ENCODE measurements at places on chromosomes 5 and 9.

DNA sequence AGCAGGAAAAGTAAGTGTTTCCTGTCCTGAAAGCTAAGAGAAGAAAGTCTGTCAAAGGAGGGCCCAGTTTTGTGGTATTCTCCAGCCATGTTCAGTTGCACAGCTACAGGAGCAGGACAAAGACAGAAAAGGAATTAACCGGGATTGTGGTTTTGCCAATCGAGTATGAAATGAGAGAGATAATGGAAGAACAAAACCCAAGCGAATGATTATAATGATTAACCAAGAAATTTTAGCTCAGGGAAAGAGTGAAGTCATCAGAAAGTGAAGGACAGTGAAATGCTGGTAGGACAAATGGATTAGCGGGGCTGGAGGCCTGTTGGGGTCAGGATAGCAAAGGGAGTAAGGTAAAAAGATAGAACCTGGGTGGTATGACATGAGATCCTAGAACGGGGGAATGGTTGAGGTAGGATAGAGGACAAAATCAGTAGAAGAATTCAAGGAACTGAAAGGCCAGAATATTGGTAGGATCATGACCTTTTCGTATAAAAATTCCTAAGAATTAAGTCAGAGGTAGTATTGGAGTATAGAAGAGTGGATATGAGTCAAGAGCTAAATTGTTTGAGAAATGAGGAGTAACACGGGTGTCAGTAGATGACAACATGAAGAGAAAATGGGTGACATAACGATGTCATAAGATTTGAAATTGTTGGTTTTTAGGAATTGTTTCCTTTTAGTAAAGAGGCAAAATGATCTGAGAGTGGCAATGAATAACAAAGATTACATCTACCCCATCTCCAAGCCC lies 52.8 kb downstream of the DIAPH1 start:
- no peak for DNase-seq

- no peak for DNase-seq
These were observed 157.7 kb downstream of the SLF1 start for GRCh38 chr5:94776167-94776566.

GRCh38 chr9:123631862-123632261 lies 275.9 kb downstream of the CRB2 start:
- no peak for DNase-seq

- DNase-seq: no peak
These were observed 12.3 kb downstream of the ZCCHC9 start for GRCh38 chr5:81313686-81314085.

DNA sequence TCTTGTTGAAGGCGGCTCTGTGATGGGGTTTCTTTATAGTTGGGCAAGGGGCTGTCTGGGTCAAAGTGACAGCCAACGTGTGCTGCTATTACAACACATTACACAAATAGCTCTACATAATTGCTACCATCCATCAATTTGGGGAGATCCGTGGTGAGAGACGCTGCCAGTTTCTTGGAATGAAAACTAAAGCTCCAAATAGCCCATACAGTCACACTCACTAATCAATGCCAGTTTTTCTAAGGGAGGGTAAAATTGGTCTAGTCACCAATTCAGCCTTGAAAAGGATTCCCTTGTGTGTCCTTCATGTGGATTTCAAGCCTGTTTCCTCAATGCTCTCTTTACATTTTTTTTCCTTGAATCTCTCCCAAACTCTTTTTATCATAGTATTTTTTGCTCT lies 343.3 kb upstream of the KLF4 start:
- no peak for DNase-seq

- DNase-seq: no peak
These were observed 220.1 kb downstream of the SREK1 start for GRCh38 chr5:66364186-66364585.

GRCh38 chr9:112615584-112616266 lies 102.2 kb downstream of the INIP start:
- DNase-seq: no peak

DNA sequence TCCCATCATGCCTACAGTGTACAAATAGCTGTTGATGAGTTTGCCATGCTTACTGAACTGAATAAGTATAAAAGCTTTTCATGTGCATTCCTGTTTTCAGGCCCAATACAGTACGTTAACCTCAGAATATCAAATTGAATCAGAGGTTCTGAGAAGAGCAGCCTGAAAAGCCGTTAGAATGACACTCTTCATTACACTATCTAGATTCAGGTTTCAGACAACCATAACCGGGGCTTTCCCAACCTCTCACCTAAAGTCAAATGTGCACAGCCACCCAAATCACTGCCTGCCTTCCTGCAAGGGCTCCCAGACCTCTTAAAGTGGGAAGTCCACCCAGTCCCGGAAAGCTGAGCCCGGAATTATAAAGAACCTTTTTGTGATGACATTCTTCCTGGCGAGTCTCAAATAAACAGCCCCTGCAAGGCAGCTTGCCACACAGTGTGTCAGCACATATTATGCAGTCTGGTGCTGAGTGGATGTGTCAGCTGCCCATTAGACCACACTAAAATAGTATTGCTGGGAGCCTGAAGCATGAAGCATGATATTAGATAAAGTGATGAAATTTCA lies 245.8 kb downstream of the TLE4 start:
- peak; percentile 29 for DNase-seq

- DNase-seq: no peak
These were observed at the start of gene PCDHGA5 for GRCh38 chr5:141363952-141364660. Gene PCDHGA5 (plus strand): TSS chr5:141364162. CDS start chr5:141364331, 169 bp downstream.

DNA sequence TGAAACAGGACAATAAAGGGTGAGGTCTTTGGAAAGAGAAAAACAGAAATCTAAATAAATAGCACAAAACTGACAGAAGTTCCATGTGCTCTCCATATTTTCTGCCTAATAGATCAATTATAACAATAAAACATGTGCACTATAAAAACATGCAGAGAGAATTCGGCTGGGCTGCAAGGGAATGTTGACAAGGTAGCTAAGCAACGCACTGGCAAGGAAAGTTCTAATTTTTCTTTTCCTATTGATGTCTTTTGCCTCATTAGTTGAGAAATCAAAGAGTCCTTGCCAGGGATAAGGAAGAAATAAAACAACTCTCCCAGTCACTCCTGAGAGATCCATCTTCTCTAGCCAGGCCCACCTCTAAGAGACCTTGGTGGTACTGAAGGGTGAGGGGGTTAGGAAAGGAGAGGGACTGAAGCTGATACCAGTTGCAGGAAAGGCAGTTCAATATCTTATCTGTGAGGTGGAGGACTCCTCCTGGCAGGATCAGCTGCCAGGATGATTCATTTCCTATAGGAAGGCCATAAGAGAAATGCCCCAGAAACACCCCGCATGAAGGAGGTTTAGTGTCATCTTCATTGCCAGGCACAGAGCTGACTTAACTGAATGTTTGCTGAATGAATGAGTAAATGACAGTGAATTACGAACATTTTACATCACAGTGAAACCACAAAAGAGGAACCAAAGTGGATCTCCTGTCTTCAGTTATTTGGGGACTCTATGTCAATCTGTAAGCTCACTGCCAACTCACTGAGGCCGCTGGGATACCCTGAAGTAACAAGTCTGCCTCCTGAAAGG lies 63.7 kb upstream of the IFNK start:
- DNase-seq: peak; percentile 8

DNA sequence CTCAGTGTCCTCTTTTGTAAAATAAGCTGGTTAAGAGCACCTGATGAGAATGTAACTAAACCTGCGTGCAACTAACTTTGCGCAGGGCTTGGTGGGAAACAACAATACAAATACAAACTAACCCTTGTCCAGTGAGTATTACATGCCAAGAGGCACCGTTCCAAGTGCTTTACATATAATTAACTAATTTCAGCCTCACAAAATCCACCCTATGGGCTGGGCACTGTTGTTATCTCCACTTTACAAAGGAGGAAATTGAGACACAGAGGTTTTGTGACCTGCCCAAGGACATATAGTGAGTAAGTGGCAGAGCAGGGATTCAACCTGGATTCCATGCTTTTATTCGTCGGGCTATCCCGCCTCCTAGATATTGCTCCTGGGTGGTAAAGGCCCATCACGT lies 26.2 kb upstream of the TNIP1 start:
- no peak for DNase-seq

GRCh38 chr9:111870774-111871498 lies 25.7 kb upstream of the UGCG start:
- peak; percentile 56 for DNase-seq

GRCh38 chr5:2459251-2459650 lies 292.2 kb downstream of the IRX2 start:
- no peak for DNase-seq

DNA sequence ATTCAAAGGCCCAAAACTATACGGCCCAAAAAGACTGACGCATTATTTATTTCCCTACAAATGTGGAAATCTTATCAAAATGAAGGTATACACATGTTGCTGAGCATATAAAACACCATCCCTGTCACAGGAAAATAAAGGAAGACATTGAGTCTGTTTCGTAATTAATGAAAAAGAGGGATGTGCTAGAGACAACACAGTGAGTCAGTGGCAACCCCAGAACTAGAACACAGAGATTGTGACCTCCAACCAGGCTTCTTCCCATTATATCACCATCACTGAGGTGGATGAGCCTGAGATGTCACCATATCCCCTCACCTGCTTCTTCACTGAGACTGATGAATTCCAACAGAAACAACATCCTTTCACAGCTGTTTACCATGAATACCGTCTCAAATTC lies 3.8 kb downstream of the NDUFA8 start:
- DNase-seq: no peak

DNA sequence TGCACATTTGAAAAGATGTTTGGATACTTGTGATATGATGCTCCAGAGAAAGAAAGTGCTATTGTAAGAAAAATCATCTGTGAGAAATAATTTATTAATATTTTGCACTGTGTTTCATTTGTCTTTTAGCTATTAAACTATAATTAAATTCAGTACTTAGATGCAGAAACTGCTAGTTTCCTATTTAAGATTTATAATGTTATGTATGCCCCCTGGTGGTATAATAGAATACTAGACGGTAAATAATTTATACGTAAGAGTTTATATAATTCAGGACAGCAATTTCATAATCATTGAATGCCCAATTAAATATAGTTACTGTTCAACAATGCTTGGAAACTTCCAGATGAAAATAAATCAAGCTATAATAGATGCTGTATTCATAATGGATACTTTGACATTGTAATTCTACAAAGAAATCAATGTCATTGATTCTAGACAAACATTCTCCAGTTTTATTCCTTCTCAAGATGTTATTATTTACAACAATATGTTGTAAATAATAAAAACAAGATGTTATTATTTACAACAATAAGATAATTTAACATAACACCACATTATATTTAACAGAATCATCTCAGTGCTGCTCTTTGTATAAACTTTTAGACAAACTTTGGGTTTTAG lies 101.0 kb downstream of the TMEM232 start:
- DNase-seq: no peak

DNA sequence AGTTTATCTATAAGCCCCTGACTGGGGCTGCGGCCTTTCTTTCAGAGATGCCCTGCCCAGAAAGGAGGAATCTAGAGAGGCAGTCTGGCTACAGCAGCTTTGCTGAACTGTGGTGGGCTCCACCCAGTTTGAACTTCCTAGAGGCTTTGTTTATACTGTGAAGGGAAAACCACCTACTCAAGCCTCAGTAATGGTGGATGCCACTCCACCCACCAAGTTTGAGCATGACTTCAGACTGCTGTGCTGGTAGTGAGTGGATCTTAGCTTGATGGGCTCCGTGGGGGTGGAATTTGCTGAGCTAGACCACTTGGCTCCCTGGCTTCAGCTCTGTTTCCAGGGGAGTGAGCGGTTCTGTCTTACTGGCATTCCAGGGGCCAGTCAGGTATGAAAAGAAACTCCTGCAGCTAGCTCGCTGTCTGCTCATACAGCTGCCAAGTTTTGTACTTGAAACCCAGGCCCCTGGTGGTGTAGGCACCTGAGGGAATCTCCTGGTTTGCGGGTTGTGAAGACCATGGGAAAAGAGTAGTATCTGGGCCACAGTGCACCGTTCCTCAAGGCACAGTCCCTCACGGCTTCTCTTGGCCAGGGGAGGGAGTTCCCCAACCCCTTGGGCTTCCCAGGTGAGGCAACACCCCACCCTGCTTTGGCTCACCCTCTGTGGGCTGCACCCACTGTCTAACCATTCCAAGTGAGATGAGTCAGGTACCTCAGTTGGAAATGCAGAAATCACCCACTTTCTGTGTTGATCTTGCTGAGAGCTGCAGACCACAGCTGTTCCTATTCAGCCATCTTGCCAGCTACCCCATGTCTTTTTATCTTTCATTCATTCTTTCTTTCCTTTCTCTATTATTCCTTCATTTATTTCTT lies 211.8 kb upstream of the C9orf72 start:
- peak; percentile 45 for DNase-seq

DNA sequence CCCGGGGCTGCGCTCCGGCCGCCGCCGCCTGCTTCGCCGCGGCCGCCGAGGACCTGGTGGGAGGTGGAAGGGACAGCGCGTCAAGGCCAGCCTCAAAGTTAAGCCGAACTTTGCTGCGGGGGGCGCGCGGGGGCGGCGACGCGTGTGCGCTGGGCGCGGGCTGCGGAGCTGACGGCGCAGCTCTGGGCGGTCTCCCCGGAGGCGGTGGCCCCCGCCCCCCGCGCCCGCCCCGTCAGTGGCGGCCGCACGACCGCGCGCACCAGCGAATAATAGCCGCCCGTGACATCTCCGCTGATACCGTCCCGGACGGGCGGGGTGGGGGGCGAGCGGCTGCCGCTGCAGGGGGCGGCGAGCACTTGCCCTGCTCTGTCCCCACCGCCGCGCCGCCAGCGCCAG lies 579 bp upstream of the FAM78A start:
- DNase-seq: peak; percentile 66

- no peak for DNase-seq
These were observed 4.8 kb downstream of the NR3C1 start for GRCh38 chr5:143398451-143399237.

- no peak for DNase-seq
These were observed 248.0 kb downstream of the NR3C1 start for GRCh38 chr5:143155455-143155854.

DNA sequence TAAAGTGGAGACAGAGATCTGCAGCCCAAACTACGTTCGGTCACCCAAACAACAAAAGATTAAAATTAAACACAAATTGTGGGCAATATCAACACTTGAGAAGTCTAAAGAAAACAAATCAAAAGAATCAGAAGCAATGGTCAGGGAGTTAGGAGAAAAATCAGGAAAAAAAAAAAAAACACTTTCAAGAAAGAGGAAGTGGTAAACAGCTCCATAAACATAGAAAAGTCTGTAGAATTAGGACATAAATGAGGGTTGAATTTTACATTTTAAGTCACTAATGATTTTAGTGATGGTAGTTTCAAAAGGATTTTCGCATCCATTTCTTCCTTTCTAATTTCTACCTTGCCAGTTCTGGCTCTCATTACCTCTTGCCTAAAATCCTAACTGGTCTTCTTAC lies 10.1 kb downstream of the RNF145 start:
- DNase-seq: no peak
